Hepatocyte (in vitro differentiated cells): ENCODE measurements at places on chromosomes 3 and 15. TPM values are rescaled to one million over a fixed set of nuclear protein-coding genes. Genes with fewer than 3 reads are reported as not detected.
A peak's percentile ranks its signal among the peaks of the same experiment; 100 is the strongest.

GRCh38 chr3:194505791-194506415 is 19.1 kb upstream of the ATP13A3 start:
- H3K4me3 ChIP-seq = no peak overlapping the region
- no peak overlapping the region for H3K27ac ChIP-seq
- no peaks in the 10 kb centered on the region for H3K27me3 ChIP-seq
- H3K36me3 ChIP-seq = no peaks in the 10 kb centered on the region
- DNase-seq = no peak

DNA sequence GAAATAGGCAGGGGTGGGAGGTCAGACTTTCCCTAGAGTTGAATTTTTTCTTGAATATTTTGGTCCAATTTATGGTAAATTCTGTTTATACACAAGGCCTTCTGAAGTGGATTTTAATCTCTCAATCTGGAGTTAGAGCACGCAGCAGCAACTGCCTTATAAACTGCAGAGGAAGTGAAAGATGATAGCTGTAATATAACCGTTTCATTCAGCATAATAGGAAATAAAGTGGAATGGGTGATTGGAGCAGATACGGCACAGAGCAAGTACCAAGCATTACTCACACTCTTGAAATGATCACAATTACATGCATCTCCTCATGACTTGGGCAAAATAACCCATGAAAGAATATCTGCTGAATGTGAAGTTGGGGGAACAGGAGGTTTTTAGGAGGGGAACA is 106.8 kb downstream of the ARRDC4 start:
- H3K27me3 ChIP-seq = peaks cover 5% of the 10 kb centered on the region
- H3K4me3 ChIP-seq = no peak overlapping the region
- H3K27ac ChIP-seq = no peak overlapping the region
- no peak for DNase-seq
- no peaks in the 10 kb centered on the region for H3K4me1 ChIP-seq

GRCh38 chr3:43389388-43390254 is 103.3 kb downstream of the SNRK start:
- no peak overlapping the region for H3K27ac ChIP-seq
- H3K27me3 ChIP-seq = no peaks in the 10 kb centered on the region
- no peak overlapping the region for H3K4me3 ChIP-seq
- no peak for DNase-seq
- no peaks in the 10 kb centered on the region for H3K36me3 ChIP-seq

DNA sequence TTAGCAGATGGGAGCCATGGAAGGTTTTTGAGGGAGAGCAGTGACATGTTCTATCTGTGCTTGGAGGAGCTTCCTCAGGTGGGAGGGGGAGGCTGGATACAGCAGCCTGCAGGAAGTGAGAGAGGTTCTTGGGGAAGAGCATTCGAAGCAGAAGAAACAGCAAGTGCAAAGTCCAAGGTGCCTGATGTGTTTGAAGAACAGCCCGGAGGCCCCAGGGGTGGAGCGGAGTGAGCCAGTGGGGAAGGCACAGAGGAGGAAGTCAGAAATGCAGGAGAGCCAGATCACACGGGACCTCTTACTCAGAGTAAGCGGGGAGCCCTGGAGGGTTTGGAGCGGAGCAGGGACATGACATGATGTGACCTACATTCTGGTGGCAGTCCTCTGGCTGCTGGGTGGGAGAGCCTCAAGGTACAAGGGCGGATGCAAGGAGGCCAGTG is 10.8 kb downstream of the ITGA11 start:
- no peaks in the 10 kb centered on the region for H3K27me3 ChIP-seq
- peak; percentile 83 for DNase-seq
- H3K4me1 ChIP-seq = peaks cover 34% of the 10 kb centered on the region

- H3K4me3 ChIP-seq = no peak overlapping the region
- peaks cover 11% of the 10 kb centered on the region for H3K4me1 ChIP-seq
- no peaks in the 10 kb centered on the region for H3K36me3 ChIP-seq
- no peak overlapping the region for H3K27ac ChIP-seq
- no peaks in the 10 kb centered on the region for H3K27me3 ChIP-seq
Observed at GRCh38 chr3:125381743-125382142, 6.6 kb upstream of the ZNF148 start.

DNA sequence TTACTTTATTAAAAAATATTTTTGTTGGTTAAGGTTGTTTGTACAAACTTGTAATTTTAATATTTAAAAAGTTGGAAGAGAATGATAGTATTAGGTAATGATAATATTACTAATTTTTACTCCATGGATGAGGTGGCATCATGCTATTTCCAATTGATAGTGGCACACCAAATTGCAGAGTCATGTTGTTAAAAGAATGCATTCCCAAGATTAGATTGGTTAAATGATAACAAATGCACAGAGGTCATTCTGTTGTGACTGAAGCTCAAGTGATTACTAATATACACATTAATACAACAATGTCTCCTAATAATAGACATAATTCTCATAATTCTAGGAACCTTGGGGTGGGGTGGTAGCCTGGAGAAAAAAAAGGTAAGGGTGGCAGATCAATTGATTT is 73.2 kb upstream of the ZBED2 start:
- H3K36me3 ChIP-seq = no peaks in the 10 kb centered on the region
- H3K27me3 ChIP-seq = no peaks in the 10 kb centered on the region
- H3K27ac ChIP-seq = no peak overlapping the region
- no peaks in the 10 kb centered on the region for H3K4me1 ChIP-seq

- no peaks in the 10 kb centered on the region for H3K27me3 ChIP-seq
- peaks cover 21% of the 10 kb centered on the region for H3K4me1 ChIP-seq
- H3K36me3 ChIP-seq = no peaks in the 10 kb centered on the region
- no peak overlapping the region for H3K4me3 ChIP-seq
- H3K27ac ChIP-seq = no peak overlapping the region
- no peak for DNase-seq
Observed at GRCh38 chr15:70797464-70797863, 34.1 kb upstream of the UACA start.

- no peaks in the 10 kb centered on the region for H3K36me3 ChIP-seq
- peak overlapping the region; percentile 91 for H3K27ac ChIP-seq
- peak; percentile 83 for DNase-seq
- H3K27me3 ChIP-seq = no peaks in the 10 kb centered on the region
- no peak overlapping the region for H3K4me3 ChIP-seq
- H3K4me1 ChIP-seq = peaks cover 17% of the 10 kb centered on the region
Observed at GRCh38 chr3:42179110-42179725, 86.8 kb downstream of the CCK start.

DNA sequence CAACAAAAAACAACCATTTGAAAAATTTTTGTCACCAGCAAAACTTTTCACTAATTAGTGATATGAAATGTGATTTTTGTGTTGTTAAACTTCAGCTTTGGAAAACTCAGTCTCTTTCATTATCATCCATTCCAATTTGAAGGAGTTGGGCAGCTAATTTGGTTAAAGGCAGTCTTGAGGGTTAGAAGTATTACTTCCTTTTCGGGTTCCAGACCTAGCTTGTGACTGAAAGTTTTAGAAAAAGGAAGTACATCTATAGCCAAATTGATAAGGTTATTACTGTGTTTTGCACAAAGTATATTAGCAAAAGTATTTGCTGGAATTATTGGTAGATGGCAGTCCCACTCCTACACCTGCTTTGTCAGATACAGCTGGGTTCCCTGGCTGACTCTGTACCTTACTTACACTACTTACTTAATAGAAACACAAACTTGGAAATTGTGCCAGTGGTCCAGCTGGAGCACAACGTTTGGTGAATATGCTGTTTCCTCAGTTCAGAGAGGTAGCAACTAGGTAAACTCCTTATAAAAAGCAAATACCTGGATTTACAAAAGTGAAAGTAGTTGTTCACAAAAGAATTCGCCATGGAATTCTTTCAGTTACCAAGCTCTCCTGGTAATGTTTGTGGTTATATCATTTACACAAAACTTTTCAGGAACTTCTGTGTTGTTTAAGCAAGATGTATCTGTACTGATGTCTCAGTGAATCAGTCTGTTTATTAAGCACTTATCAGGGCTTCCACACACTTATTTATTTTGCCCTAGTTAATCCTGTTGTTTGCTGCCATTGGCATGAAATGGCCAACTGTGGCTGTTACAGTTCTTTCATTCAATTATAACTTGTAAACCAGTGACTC is 31.6 kb downstream of the TIPARP start:
- H3K27ac ChIP-seq = no peak overlapping the region
- H3K4me3 ChIP-seq = no peak overlapping the region
- no peak for DNase-seq
- no peaks in the 10 kb centered on the region for H3K27me3 ChIP-seq
- H3K36me3 ChIP-seq = no peaks in the 10 kb centered on the region

GRCh38 chr15:42084465-42085235 is 9.7 kb downstream of the PLA2G4D start:
- no peaks in the 10 kb centered on the region for H3K36me3 ChIP-seq
- no peaks in the 10 kb centered on the region for H3K27me3 ChIP-seq
- DNase-seq = peak; percentile 76
- H3K27ac ChIP-seq = no peak overlapping the region

GRCh38 chr3:159635047-159635641 is 353.5 kb upstream of the IL12A start:
- peak; percentile 28 for DNase-seq
- H3K27ac ChIP-seq = no peak overlapping the region
- peaks cover 17% of the 10 kb centered on the region for H3K4me1 ChIP-seq
- no peaks in the 10 kb centered on the region for H3K36me3 ChIP-seq
- H3K27me3 ChIP-seq = no peaks in the 10 kb centered on the region
- no peak overlapping the region for H3K4me3 ChIP-seq

DNA sequence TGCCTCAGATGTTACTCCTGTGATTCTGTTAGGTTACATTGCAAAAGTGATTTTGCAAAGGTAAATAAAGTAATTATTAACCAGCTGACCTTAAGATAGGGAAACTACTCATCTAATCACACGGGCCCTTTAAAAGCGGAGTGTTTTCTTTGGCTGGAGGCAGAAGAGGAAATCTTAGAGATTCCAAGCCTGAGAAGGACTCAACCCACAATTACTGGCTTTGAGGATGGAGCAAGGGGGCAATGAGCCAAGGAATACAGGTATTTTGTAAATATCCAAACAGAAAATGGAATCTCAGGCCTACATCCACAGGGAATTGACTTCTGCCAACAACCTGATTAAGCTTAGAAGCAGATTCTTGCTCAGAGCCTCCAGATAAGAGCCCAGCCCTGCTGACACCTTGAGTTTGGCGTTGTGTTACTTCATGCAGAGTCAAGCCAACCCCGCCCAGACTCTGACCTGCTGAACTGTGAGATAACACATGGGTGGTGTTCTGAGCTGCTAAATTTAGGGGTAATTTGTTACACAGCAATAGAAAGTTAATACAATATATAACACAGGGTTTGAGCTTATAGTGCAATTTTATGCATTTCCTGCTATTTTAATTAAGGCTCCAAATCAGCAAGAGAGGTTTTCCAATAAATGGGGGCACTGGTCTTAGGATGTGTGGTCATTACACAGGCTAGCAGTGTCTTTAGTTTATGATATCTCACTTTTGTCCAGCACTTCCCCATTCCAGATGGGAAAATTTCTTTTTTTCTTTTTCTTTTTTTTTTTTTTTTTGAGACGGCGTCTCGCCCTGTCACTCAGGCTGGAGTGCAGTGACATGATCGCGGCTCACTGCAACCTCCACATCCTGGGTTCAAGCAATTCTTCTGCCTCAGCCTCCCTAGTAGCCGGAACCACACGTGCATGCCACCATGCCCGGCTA is 19.5 kb downstream of the NFKBIZ start:
- DNase-seq = no peak
- peaks cover 22% of the 10 kb centered on the region for H3K4me1 ChIP-seq
- H3K27ac ChIP-seq = peak overlapping the region; percentile 83
- no peak overlapping the region for H3K4me3 ChIP-seq

DNA sequence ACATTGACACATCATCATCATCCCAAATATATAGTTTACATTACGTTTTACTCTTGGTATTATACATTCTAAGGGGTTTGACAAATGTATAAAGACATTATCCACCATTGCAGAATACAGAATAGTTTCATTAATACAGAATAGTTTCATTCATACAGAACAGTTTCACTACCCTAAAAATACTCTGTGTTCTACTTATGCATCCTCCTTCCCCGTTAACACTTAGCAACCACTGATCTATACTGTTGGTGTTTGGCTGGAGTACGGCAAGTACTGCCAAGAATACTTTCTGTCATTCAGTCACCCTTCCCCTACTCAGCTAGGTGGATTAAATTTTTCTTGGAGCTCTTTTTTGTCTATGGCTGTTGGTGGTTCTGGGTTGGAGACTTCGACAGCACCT is 33.4 kb downstream of the LEKR1 start:
- H3K27me3 ChIP-seq = no peaks in the 10 kb centered on the region
- H3K27ac ChIP-seq = no peak overlapping the region
- H3K4me1 ChIP-seq = no peaks in the 10 kb centered on the region
- no peak for DNase-seq
- H3K4me3 ChIP-seq = no peak overlapping the region
- no peaks in the 10 kb centered on the region for H3K36me3 ChIP-seq

- DNase-seq = no peak
- no peaks in the 10 kb centered on the region for H3K36me3 ChIP-seq
- H3K27ac ChIP-seq = no peak overlapping the region
- H3K4me1 ChIP-seq = no peaks in the 10 kb centered on the region
- H3K4me3 ChIP-seq = no peak overlapping the region
Observed at GRCh38 chr15:73286311-73286710, 82.4 kb downstream of the HCN4 start.

DNA sequence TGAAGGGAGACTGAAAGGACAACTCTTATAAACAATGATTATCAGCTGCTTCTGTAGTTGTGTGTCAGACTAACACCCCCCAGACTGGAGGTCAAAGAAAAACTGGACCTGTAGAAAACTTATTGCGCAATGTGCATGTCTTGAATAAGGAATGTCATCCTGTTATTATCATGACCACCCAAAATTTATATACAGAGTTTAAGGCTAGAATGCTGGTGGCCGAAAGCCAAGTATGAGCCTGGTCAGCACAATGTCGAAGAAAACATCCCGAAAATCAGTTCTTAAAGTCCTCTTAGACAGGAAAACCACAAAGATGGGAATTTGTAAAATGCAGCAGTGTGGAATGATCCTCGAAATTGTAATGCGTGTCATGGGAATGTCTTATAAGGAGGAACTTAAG is 29.3 kb downstream of the RFTN1 start:
- H3K4me1 ChIP-seq = peaks cover 31% of the 10 kb centered on the region
- no peaks in the 10 kb centered on the region for H3K36me3 ChIP-seq
- no peak overlapping the region for H3K4me3 ChIP-seq
- H3K27me3 ChIP-seq = no peaks in the 10 kb centered on the region
- DNase-seq = peak; percentile 40

GRCh38 chr15:42157981-42158765 is 1.7 kb upstream of the PLA2G4F start:
- H3K27me3 ChIP-seq = no peaks in the 10 kb centered on the region
- H3K4me1 ChIP-seq = peaks cover 5% of the 10 kb centered on the region
- no peak overlapping the region for H3K4me3 ChIP-seq
- peak overlapping the region; percentile 33 for H3K27ac ChIP-seq
- no peaks in the 10 kb centered on the region for H3K36me3 ChIP-seq

Gene NPAP1
- polyA plus RNA-seq = 0.77 and 1.1 TPM in 2 replicates

Gene GUCA1C
- not detected in 2 replicates for polyA plus RNA-seq

Gene IVD
- 56.6 and 71.6 TPM in 2 replicates for polyA plus RNA-seq

Gene SNTN
- not detected in 2 replicates for polyA plus RNA-seq

Gene AHSG
- 328 and 568 TPM in 2 replicates for polyA plus RNA-seq
